Central memory CD8-positive, alpha-beta T cell (primary cell): ENCODE measurements at places on chromosomes 12 and 14.

- peaks cover 5% of the 10 kb centered on the region for H3K4me1 ChIP-seq
- no peak overlapping the region for H3K4me3 ChIP-seq
- DNase-seq, result no peak
These were observed 30.6 kb upstream of the KICS2 start for GRCh38 chr12:64252681-64253080.

DNA sequence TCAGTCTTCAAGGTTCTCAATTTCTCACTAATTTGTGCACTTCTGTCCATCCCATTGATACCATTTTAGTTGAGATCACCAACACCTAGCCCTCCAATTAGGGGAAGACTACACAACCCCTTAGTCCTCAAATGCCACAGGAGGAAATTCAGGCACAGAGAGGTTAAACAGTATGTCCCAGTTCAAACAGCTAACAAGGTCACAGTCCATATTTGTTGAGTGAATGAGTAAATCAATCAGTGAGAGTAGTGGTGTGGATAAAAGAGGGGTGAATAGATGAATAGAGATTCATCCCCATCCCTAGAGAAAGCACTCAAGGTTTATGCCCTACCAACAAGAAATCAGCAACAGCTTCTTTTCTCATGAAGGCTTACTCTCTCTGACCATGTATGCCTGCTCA, 94.2 kb upstream of the RIC8B start:
- no peak overlapping the region for H3K27ac ChIP-seq
- H3K27me3 ChIP-seq, result peaks cover 22% of the 10 kb centered on the region
- DNase-seq, result no peak
- H3K4me3 ChIP-seq, result no peak overlapping the region

- no peak overlapping the region for H3K4me3 ChIP-seq
- DNase-seq, result peak; percentile 10
- peak overlapping the region; percentile 51 for H3K27ac ChIP-seq
- no peaks in the 10 kb centered on the region for H3K27me3 ChIP-seq
- peaks cover 27% of the 10 kb centered on the region for H3K36me3 ChIP-seq
These were observed 8.4 kb downstream of the TEDC1 start for GRCh38 chr14:105499256-105500035.

DNA sequence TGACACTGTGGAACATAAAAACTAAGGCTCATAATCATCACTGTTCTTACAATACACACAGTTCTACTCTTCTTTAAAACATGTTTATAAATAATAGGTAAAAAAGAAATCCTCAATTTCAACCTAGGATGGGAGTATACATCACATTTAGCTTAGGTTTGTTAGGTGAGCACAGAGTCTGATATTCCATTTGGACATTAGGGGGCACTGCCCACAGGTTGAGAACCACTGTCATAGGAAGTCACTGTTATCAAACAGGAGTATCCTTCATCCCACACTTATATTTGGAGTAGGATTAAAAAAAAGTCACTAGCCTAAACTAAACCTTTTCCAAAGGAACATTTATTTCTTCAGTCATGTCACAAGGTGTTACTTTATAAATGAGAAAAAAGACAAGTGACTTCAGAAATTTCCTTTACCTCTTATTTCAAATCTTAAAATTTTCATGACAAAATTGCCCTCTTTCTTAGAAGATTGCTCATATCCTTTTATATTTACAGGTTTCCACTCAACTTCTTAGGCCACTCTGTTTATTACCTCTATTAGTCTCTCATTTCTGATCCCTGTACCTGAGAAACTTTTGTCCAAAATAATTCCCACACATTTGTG, 240.6 kb downstream of the CPNE8 start:
- H3K4me1 ChIP-seq, result no peaks in the 10 kb centered on the region
- no peaks in the 10 kb centered on the region for H3K27me3 ChIP-seq
- peaks cover 4% of the 10 kb centered on the region for H3K36me3 ChIP-seq
- DNase-seq, result no peak
- H3K27ac ChIP-seq, result no peak overlapping the region

DNA sequence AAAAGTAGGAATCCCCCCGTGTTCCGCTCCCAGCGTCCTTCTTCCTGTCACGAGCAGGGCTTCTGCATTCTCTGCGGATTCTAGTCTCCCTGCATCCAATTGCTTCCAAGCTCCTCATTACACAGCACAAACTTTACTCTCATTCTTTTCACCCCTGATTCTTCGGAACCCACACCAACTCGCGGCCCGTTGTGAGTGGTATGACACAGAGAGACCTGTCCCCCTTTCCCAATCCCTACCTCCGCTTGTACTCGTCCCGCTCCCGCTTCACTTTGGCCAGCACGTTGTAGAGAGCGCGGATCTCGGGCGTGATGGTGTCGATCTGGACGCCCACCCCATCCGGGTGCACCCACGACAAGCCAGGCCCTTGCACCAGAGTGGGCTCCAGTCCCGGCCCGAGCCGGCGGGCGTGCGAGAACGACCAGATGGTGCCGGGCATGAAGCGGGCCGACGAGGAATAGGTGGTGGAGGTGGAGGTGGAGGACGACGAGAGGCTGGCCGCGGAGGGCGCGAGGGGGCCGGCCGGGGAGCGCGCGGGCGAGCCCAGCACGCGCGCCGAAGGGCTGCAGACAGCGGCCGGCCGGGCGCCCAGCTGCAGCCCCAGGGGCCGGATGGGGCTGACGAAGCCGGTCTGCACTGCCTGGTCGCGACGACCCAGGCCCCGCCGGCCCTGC, 687 bp downstream of the IFFO1 start:
- H3K4me1 ChIP-seq, result peaks cover 47% of the 10 kb centered on the region
- no peaks in the 10 kb centered on the region for H3K27me3 ChIP-seq
- no peak for DNase-seq
- H3K27ac ChIP-seq, result peak overlapping the region; percentile 78
- H3K36me3 ChIP-seq, result peaks cover 26% of the 10 kb centered on the region
- peak overlapping the region; percentile 81 for H3K4me3 ChIP-seq

GRCh38 chr14:50366115-50366514, 30.6 kb downstream of the CDKL1 start:
- H3K27ac ChIP-seq, result peak overlapping the region; percentile 91
- no peak overlapping the region for H3K4me3 ChIP-seq
- no peak for DNase-seq
- peaks cover 11% of the 10 kb centered on the region for H3K36me3 ChIP-seq
- peaks cover 35% of the 10 kb centered on the region for H3K4me1 ChIP-seq

DNA sequence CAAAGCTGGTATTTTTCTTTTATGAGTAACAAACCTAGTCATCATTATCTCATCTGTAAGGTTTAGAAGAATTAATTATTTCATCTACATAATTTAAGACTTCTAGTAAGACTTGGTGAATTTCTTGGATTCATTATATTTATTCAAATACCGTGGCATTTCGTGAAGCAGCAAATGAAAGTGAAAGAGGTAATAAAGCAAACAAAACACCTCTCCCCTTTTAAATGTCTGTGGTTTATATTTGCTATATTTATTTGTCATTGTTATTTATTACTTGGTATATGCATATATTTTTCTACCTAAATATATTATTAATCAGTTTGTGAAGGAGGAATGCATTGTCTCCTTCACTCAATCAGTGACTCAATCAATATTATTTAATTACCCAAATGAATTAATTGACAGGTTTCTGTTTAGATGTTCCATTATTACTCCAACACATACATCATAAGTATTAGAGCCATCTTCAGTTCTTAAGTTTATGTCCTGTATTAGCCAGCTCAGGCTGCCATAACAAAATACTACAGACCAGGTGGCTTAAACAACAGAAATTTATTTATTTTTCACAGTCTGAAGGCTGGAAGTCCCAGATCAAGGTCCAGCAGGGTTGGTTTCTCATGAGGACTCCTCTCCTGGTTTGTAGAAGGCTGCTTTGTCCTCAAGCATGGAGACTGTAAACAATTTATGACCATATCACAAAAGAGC, 6.6 kb downstream of the CFAP54 start:
- no peaks in the 10 kb centered on the region for H3K27me3 ChIP-seq
- H3K27ac ChIP-seq, result peak overlapping the region; percentile 19
- H3K36me3 ChIP-seq, result no peaks in the 10 kb centered on the region
- DNase-seq, result no peak

GRCh38 chr14:92383805-92384204, 60.8 kb downstream of the SLC24A4 start:
- no peak overlapping the region for H3K27ac ChIP-seq
- no peak overlapping the region for H3K4me3 ChIP-seq
- peaks cover under 1% of the 10 kb centered on the region for H3K4me1 ChIP-seq
- H3K36me3 ChIP-seq, result no peaks in the 10 kb centered on the region
- H3K27me3 ChIP-seq, result no peaks in the 10 kb centered on the region

GRCh38 chr12:12946686-12947355, 5.1 kb downstream of the GPRC5D start:
- peaks cover 28% of the 10 kb centered on the region for H3K27me3 ChIP-seq
- no peaks in the 10 kb centered on the region for H3K4me1 ChIP-seq
- peak overlapping the region; percentile 41 for H3K27ac ChIP-seq

- peaks cover 27% of the 10 kb centered on the region for H3K4me1 ChIP-seq
- H3K36me3 ChIP-seq, result peaks cover 2% of the 10 kb centered on the region
- no peak for DNase-seq
- H3K27ac ChIP-seq, result no peak overlapping the region
- no peak overlapping the region for H3K4me3 ChIP-seq
- no peaks in the 10 kb centered on the region for H3K27me3 ChIP-seq
These were observed 25.6 kb upstream of the PCNX1 start for GRCh38 chr14:70881549-70882177.

GRCh38 chr14:82855912-82856391, 1322.3 kb upstream of the SEL1L start:
- no peaks in the 10 kb centered on the region for H3K27me3 ChIP-seq
- DNase-seq, result no peak
- no peaks in the 10 kb centered on the region for H3K4me1 ChIP-seq
- peaks cover 1% of the 10 kb centered on the region for H3K36me3 ChIP-seq
- no peak overlapping the region for H3K4me3 ChIP-seq

- peaks cover 28% of the 10 kb centered on the region for H3K4me1 ChIP-seq
- peaks cover 15% of the 10 kb centered on the region for H3K36me3 ChIP-seq
- peak overlapping the region; percentile 97 for H3K27ac ChIP-seq
- DNase-seq, result no peak
These were observed 1.2 kb downstream of the ATF7 start for GRCh38 chr12:53624956-53625355.

DNA sequence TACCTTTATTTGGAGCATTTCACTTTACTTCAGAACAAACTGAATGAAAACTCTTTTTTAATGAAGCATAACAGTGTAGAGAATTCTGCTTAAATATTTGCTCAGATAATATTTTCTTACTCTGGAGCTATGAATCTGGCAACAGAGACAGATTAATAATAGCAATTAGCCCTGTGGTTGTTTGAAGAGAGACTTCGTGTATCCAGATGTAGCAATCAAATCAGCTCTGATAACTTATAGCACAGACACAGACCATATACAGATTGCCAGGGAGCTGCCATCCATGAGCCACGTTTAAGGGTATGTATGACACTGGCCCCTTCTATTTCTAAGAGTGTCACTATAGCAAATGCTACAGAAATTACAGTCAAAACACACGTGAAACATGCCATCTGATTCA, 146.6 kb downstream of the EXOC5 start:
- H3K4me3 ChIP-seq, result no peak overlapping the region
- peaks cover 12% of the 10 kb centered on the region for H3K27me3 ChIP-seq
- peaks cover 1% of the 10 kb centered on the region for H3K36me3 ChIP-seq

DNA sequence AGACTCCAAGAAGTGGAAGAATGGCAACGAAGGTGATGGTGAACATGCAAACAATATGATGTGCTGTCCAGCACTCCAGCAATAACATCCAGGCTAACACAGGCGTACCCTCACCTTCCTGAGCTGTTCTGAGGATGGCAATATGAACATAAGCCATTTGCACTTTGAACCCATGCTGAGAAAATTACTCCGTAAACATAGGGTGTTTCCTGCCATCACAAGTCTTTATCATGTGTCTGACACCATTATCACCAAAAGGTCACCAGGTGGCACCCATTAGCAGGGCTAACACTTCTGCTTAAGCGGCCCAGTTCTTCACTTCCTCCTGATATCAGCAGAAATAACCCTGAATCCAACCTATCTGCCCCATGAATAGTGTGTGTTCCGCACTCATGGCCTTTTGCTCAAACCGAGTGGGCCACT, 482.8 kb downstream of the MED13L start:
- H3K4me1 ChIP-seq, result no peaks in the 10 kb centered on the region
- no peaks in the 10 kb centered on the region for H3K36me3 ChIP-seq
- no peak overlapping the region for H3K27ac ChIP-seq
- DNase-seq, result no peak
- peaks cover 18% of the 10 kb centered on the region for H3K27me3 ChIP-seq

- no peak for DNase-seq
- H3K4me1 ChIP-seq, result peaks cover 6% of the 10 kb centered on the region
- H3K27ac ChIP-seq, result no peak overlapping the region
- H3K4me3 ChIP-seq, result no peak overlapping the region
These were observed 266.6 kb downstream of the ADGRD1 start for GRCh38 chr12:131220331-131220685.

- no peaks in the 10 kb centered on the region for H3K27me3 ChIP-seq
- no peak overlapping the region for H3K27ac ChIP-seq
- H3K36me3 ChIP-seq, result no peaks in the 10 kb centered on the region
- no peaks in the 10 kb centered on the region for H3K4me1 ChIP-seq
These were observed 406.3 kb upstream of the MGAT4C start for GRCh38 chr12:86662464-86662863.

DNA sequence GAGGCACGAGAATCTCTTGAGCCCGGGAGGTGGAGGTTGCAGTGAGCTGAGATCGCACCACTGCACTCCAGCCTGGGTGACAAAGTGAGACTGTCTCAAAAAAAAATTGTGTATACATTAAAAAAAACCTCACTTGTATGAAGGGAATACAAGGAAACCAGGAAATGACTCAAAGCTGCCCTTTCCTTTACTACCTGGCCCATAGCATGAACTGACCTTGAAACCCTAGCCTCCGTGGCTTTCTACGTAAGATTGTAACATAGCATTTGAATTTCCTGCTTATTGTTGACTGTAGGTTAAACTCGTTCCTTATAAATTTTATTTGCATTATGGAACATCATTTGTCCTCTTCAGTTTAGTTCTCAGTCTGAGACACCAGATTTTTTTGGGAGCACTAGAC, 9.1 kb upstream of the DDX47 start:
- H3K27ac ChIP-seq, result no peak overlapping the region
- peaks cover 5% of the 10 kb centered on the region for H3K36me3 ChIP-seq
- H3K4me3 ChIP-seq, result no peak overlapping the region
- no peak for DNase-seq
- peaks cover 38% of the 10 kb centered on the region for H3K4me1 ChIP-seq

DNA sequence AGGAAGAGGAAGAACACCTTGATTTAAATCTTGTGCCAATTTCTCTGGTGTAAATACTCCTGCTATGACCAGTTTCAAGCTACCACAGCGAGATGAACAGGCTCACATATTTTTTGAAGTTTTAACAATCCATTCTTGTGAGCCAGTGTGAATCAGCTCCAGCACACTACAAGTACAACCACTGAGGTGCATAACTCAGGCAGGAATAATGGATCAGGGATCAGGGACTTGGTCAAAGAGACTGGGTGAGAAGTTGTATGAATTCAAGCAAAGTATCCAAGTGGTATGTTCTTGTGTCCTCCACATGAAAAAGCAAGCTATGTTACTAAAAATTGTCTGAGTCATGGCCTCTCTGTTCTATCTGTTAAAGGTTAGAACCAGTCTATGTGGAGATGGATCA, 35.2 kb upstream of the KITLG start:
- H3K4me1 ChIP-seq, result no peaks in the 10 kb centered on the region
- H3K27me3 ChIP-seq, result no peaks in the 10 kb centered on the region
- H3K4me3 ChIP-seq, result no peak overlapping the region
- no peak for DNase-seq
- H3K27ac ChIP-seq, result no peak overlapping the region
